ENCODE measurements at places on chromosomes 13 and 19.
A peak's percentile ranks its signal among the peaks of the same experiment; 100 is the strongest.

GRCh38 chr19:16139752-16140151 lies 3.7 kb upstream of the HSH2D start:
- peak; percentile 35 for DNase-seq

- no peak for DNase-seq
Measured at GRCh38 chr13:31038834-31039552, 106.5 kb downstream of the TEX26 start.

- no peak for DNase-seq
Measured at GRCh38 chr19:44582581-44583265, 30.6 kb upstream of the IGSF23 start.

DNA sequence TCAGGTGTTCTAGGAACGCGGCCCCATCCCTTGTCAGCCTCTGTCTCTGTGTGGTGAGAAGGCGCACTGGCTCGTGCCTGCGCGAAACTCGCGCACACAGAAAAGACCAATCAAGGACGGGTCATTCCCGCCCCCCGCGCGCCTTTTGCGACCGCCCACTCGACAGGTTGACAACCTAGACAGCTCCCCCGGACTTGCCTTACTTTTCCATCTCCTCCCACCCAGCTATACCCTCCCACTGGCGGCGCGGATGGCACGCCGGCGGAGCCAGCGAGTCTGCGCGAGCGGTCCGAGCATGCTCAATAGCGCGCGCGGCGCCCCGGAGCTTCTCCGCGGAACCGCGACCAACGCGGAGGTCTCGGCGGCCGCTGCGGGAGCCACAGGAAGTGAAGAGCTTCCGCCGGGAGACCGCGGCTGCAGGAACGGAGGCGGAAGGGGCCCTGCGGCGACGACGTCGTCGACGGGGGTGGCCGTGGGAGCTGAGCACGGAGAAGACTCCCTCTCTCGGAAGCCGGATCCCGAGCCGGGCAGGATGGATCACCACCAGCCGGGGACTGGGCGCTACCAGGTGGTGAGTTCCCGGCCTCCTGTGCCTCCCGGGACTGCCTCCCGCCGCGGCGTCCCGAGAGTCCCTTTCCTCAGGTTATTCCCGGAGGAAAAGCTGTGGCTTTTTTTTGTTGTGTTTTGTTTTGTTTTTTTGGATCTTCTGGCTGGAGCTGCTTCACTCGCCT lies at the start of gene NDFIP2:
NDFIP2 (plus strand) TSS at position 202 of the 731 bp plus-strand sequence; CDS start at position 251, 49 bp downstream.
- peak; percentile 90 for DNase-seq

DNA sequence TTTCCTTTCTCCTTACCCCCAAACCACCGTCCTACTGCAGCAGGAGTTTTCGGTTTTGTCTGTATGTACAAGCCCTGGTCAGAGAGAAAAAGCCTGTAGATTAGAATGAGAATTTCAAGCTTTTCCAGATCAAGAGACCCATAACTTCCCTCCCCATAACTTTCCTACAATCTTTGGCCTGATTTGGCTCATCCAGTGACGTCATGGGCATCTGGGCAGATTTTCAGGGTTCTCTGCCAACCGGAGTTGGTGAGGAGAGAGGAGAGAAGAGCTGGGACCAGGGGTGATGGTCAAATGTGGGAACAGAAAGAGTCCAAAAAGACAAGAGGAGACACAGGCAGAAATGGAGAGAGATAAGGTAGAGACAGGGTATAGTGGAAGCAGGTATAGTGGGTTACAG lies 10.5 kb downstream of the IZUMO2 start:
- DNase-seq = no peak

DNA sequence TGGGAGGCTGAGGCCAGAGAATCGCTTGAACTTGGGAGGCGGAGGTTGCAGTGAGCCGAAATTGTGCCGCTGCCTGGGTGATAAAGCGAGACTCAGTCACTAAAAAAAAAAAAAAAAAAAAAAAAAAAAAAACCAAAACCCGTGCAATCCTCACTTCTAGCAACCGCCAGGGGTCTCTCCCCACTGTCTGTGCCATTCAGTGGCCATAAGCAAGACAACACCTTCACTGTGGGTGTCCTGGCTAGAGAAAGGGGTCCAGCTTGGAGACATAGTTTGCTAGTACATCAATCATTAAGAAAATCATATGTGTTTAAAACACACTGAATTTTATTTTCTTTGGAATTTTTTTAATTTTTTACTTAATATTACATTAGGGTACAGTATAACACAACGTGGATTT lies 68.2 kb downstream of the RASL11A start:
- DNase-seq = no peak

DNA sequence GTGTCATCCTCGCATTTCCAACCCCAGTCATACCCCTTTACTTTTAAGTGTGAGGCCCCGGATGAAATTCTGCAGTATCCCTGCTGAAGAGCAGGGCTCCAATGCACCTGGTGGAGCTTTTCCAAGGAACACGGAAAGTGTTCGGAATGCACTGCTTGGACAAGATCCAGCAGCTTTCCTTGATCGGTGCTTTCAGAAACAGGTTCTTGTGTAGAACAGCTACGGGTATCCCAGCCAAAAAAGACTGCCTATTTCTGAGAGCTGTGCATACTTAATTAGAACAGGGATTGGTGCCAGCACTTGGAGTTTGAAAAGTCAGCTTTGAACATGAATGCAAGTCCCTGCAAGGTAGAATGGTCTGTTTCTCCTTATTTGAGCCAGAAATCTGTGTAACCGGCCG lies 87.2 kb upstream of the C1QTNF9B start:
- DNase-seq = no peak

- no peak for DNase-seq
Measured at GRCh38 chr13:34805347-34805746, 136.7 kb upstream of the NBEA start.

DNA sequence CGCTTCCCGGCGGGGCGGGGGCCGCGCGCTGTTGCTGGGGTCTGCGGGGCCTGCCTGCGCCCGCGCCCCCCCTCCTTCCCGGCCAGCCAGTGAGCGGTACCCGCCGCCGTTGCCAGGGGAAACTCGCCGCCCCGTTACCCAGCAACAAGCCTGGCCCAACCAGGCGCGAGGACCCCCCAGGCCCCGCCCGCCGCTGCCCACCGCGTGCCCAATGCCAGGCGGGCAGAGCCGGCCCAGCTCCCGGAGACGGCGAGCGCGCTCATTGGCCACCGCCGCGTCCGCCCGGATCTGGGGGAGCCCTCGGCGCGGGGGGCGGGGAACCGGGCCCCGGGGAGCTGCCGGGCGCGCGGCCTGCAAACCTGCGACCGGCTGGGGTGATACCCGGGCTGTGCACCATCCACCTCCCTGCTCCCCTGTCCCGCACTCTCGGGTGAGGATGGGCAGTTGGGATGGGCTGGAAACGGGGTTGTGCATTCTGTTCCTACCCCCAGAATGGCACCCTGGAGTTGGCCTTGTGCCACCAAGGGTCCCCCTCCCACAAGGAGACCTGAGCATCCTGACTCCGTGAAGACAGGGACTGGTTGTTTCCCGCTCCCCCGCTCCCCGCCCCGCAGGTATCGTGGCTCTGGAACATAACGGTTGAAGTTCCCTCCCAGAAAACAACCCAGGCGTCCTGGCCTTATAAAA lies 8.8 kb upstream of the BBC3 start:
- DNase-seq = peak; percentile 82

- no peak for DNase-seq
Measured at GRCh38 chr19:11534538-11534937, 4.1 kb upstream of the CNN1 start.

DNA sequence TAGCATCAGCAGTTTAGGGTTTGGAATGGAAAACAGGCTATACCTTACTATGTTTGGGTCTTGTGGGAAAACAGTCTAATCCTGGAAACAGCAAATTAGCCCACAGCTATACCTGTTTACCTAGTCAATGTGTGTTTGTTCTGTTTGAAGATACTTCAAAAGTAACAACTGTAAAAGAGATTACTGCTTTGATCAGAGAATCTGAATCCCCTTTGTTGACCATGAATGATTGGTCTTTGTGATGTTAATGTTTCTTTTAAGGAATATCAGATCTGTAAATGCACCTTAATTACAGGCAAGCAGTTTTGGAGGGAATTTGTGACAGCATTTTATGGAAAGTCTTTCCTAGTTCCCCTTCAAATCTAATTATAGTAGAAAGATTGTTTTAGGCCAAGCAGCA lies 20.7 kb upstream of the KLF5 start:
- DNase-seq = no peak

DNA sequence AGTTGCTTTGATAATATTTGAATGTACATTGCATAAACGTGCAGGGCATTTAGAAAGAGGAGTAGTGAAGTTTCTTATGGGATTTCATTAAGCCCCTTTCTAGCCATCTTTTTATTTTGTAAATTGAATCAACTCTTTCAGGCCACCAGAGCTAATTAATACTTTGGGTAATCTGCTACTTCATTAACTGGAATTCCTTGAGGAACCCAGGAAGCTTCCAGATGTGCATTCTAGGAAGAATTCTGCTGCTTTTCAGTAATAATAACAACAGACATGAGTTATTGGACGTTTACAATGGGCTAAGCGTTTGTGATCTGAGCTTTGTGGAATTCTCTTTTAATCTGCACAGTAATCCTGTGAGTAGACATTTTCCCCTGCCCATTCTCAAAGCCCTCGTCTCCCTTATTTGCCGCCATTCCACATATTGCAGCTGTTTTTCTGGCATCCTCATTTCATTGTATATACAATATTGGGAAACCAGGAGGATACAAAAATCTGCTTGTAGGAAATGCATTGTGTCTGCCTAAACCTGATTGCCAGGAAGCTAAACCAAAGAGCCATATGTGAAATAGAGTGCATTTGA lies 103.9 kb downstream of the HS6ST3 start:
- no peak for DNase-seq

GRCh38 chr19:33098055-33098534 lies 17.1 kb downstream of the GPATCH1 start:
- DNase-seq = no peak

GRCh38 chr13:81207231-81207630 lies 866.3 kb upstream of the SPRY2 start:
- no peak for DNase-seq

- no peak for DNase-seq
Measured at GRCh38 chr13:34344816-34345215, 526.9 kb downstream of the RFC3 start.

DNA sequence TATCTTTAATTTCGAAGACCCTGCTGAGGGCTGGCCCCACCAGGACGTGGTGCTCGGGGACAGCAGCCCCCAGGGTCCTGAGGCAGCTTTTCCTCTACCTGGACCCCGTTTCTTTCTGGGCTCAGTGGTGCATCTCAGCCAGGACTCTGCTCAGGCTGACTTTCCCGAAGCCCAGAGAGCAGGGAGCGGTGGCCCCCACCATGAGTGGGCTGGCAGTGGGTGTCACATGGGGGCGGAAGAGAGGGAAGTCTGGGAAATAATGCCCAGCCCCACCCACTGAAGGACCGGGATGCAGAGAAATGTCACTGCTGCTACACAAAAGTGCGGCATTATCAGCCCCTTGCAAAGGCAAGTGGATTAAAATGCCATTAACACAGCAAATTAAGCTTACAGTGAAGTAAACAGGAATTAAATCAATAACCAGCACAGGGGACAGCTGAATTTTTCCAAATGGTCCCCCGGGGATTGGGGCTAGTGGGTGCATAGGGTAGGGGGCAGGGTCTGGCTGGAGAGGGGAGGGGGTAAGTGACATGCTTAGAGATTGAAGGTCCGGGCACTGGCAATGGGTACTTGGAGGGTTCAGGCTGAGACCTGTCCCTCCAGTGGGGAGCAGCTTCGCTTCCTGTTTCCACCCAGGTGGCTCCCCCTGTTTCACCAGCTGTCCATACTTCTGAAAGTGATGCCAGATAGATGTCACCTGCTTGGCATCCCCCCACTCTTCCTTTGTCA lies 177.3 kb downstream of the URI1 start:
- DNase-seq = no peak

DNA sequence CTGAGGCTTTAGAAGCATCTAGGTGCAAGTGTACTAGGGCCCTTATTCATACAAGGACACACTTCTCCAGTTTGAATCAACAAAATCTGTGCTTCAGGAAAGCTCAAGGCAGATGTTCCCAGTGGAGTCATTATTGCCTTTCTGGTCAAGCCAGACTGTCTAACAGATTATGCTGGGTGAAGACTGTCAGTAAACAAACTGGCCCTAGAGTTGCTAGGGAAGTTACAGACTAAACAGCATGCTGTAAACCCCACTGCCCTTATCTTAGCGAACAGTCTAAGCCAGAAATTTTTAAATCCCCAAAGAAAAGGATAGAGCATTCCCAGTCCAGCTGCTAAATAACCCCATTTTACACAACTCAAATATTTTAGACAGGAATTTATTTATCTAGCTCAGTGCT lies 1701.3 kb upstream of the PRR20A start:
- no peak for DNase-seq

DNA sequence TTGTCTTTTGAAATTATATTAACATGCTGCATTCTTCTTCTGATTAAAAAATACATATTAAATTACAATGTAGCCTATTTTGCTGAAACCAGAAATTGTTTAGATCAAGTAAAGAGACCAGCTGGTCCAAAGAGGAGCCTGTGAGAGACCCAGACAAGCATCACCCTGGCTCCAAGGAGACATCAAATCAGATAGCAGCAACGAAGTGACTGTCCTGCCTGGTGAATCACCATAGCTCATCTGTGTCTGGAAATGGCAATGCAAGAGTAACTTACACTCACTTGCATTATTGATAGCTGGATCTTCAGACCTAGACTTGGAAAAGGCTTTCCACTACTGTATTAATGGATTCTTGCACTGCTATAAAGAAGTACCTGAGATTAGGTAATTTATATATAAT lies 169.1 kb downstream of the KCTD12 start:
- no peak for DNase-seq

DNA sequence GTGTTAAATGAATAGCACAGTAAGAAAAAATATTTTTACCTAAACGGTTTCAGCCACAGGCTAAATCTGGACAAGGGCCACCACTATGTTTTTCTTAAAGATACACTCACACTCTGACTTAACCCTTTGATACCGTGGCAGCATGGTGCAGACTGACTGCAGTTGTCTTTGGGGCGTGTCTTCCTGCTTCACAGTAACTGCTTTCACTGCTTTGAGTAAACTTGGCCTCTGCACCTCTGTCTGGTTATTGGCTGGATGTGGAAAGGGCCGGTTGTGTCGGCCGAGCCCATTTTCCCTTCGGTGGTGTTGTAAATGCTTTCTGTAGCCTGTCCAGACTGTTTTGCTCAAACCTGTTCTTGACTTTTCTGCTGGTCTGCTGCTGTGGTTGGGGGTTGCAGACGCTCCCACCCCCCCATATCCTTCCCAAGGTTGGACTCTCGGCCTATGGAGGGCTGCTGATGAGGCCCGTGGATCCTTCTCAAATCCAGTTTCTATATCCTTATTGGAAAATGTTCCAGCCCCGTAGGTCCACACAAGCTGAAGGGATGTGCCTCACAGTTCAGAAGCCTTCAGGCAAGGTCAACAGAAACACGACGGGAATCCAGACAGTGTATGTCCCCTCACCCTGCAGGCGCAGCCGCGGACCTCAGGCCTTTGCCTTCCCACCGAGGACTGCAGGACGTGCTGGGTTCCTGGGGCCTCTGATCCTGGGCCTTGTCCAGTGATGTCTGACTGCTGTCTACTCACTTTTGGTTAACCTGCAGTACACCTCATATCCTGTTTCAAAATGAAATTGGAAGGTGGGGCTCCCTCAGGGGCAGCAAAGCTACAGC lies 90.2 kb upstream of the RNF113B start:
- peak; percentile 62 for DNase-seq

DNA sequence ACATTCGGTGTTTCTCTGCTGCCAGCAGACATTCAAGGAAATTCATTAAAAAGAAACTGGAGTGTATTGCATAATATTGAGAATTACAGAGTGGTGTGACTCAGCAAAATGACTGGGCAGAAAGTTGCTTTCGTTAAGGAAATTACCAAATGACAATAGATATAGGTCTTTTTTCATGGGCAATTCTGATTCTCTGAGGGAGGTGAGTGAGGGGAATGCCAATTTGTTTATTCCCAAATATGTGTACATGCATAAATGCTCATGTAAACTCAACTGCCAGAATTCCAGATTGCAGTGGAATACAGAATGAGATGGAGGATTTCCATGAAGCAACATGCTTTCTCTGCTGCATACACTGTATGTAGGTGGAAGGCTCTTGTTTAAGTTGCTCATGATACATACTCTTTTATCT lies 1730.1 kb downstream of the SLITRK5 start:
- DNase-seq = no peak

All from femur (tissue), 1 donor.